ENCODE measurements at places on chromosomes 2 and 18.

GRCh38 chr2:227407591-227408151 is 19.9 kb upstream of the SCYGR1 start:
- no peak for DNase-seq

DNA sequence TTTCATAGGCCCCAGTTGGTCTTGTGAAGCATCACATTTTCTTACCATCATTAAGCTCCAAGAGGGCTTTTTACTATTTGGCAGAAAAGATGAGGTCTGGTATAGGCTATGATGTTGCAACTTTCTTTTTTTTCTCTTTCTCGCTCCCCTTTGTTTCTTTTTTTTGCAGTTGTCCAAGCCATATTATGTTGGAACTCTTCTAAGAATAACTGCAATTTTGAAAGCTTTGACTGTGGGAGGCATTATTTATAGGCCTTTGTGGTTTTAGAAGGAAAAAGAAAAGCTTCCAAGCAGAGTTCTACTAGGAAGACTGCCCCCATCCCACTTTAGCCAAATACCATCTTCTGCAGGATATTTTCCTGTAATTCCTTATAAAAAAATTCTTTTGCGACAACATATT is 571.6 kb downstream of the ARHGAP15 start:
- no peak for DNase-seq

DNA sequence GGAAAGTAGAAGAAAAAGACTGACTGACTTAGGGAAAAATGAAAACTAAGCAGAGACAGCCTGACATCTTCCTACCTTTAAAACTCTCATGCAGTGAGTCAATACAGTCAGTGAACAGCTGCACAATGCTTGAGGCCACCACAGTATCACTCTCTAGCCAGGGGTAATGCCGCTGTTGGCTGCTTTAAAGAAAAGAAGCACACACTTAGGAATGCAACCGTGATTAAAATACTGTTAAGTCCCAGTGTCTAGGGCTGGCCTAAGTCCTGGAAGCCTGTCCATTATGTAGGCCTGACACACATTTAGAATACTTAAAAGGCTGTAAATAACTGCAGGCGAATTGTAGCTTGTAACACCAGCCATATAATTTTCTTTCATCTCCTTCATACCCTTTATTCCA is 50.7 kb downstream of the SIGLEC15 start:
- DNase-seq: no peak

DNA sequence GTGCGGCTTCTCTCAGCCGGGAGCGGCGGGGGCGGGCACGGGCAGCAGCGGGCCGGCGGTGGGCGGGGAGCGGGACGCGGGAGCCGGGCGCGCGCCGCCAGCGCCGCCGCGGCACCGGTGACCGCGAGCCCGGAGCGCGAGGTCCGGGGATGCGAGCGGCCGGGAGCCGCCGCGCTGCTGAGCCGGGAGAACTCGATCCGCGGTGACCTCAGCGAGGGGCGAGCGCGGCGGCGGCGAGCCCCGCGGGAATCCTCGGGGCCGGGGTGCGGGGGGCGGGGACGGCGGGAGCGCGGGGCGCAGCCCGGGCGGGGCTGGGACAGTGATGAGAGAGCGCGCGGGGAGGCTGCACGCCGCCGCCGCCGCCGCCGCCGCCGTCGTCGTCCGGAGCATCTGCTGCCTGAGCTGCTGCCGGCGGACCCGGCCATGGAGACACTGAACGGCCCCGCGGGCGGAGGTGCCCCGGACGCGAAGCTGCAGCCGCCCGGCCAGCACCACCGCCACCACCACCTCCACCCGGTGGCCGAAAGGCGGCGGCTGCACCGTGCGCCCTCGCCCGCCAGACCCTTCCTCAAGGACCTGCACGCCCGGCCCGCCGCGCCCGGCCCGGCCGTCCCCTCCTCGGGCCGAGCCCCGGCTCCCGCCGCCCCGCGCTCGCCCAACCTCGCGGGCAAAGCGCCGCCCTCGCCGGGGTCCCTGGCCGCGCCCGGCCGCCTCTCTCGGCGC is at the start of gene MTCL1:
Gene MTCL1, plus strand, starts transcription at position 319 of the 723 bp plus-strand sequence. Its CDS starts 105 bp downstream, at position 424.
- DNase-seq: no peak

GRCh38 chr2:11305958-11306357 is 38.5 kb downstream of the ROCK2 start:
- no peak for DNase-seq

- DNase-seq: no peak
These were observed 73.0 kb upstream of the ARL4C start for GRCh38 chr2:234569776-234570430.

DNA sequence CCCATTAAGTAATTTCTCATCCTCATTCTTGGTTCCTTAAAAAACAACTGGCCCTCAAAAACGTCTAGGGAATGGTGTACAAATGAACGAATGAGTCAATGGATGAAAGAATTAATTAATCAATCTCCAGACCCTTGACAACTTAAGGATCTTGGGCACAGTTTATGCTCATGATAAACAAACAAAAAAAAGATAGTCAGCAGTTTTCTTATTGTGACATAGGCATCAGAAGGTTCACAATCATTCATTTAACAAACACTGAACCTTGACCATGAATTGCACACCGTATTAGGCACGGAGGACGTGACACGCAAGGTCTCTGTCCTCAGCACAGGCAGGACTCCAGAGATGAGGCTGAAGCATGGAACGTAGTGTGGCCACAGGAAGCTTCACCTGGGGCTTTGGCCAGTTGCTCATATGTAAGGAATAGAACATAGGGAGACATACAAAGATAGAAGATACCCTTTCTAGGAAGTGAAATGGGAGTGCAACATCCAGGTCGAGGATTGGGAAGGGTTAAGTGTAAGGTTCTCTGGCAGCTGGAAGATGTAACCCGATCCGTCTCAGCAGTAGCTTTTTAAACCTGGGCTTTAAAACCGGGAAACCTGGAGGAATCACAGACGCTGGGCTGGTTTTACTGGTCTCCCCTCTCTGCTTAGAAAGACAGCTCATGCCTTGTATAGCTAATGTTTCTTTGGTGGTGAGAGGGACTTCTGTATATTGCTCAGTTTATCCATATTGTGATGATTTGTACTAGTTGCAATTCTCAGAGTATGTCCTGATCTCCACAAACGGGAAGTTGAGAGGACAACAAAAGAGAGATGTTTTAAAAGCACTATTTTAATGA is 8.9 kb upstream of the LTBP1 start:
- DNase-seq: no peak

- DNase-seq: no peak
These were observed 2159.7 kb upstream of the PIK3C3 start for GRCh38 chr18:39795350-39795749.

All from activated T-helper 1 cell treated with Interleukin-2 at 50 U/mL for 16 hours (primary cell).